ENCODE measurements at places on chromosomes 11 and 22.
A peak's percentile ranks its signal among the peaks of the same experiment; 100 is the strongest.

GRCh38 chr22:40040927-40041326, 46.2 kb downstream of the FAM83F start:
- no peak for DNase-seq

DNA sequence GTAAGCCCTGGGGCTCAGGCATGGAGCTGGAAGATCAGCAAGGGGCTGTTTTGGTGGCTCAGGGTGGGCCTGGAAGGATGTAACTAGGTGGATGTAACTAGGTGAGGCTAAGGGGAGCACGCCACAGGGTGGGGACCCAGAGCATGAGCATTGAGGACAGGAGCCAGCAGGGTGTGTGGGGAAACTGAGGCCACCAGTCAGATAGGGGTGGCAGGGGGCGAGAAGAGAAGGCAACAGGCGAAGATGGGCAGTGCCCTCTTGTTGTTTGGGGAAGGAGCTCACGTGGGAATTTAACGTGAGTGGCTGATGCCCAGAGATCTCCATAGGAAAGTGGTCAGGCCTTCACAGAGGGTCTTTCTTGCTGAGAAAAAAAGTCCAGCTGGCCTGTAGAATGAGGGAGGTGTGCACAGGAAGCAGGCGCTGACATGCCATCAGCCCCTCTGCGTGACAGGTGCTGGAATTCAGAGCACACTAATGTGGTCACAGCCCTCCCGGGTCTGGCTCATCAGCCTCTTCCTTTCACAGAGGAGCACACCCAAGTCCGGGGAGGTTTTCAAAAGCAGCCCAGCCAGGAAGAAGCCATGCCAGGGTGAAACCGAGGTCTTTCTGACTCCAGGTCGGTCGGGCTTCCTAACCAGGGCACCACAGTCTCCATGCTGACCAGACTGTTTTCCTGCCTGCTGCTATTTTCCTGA, 54.6 kb upstream of the PAX6 start:
- DNase-seq, result no peak

GRCh38 chr11:119684361-119685110, 44.5 kb downstream of the NECTIN1 start:
- no peak for DNase-seq

GRCh38 chr11:130404727-130405126, 23.7 kb downstream of the ADAMTS8 start:
- DNase-seq, result no peak

DNA sequence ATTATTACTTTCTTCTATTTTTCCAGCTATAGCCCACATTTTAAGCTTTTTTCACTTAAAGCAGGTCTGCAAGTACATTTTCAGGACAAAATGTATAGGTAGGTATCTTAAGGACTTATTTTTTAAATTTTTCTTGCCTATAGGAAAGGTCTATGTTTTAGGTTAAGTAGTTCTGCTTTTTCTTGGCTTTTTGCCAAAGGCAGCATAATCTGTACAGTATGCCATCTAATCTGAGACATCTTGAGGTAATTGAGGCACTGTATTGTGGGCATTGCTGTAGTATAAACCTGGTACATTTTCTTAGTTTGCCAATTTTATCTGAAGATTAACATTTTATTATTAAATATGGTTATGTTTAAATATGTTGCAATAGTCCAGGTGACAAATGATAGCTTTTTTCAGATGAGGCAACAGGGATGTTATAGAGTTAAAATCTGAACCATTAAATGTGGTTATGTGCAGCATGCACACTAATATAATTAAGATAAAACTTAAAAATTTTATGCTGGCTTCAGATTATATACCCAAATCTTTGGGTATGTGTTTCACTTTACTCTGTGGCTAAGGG, 42.9 kb downstream of the QSER1 start:
- no peak for DNase-seq

- DNase-seq, result no peak
Observed at GRCh38 chr11:41284354-41284753, 175.1 kb downstream of the LRRC4C start.

- DNase-seq, result no peak
Observed at GRCh38 chr11:116101902-116102301, 597.7 kb upstream of the CADM1 start.

GRCh38 chr11:3808861-3809623, 682 bp downstream of the PGAP2 start:
- peak; percentile 38 for DNase-seq

DNA sequence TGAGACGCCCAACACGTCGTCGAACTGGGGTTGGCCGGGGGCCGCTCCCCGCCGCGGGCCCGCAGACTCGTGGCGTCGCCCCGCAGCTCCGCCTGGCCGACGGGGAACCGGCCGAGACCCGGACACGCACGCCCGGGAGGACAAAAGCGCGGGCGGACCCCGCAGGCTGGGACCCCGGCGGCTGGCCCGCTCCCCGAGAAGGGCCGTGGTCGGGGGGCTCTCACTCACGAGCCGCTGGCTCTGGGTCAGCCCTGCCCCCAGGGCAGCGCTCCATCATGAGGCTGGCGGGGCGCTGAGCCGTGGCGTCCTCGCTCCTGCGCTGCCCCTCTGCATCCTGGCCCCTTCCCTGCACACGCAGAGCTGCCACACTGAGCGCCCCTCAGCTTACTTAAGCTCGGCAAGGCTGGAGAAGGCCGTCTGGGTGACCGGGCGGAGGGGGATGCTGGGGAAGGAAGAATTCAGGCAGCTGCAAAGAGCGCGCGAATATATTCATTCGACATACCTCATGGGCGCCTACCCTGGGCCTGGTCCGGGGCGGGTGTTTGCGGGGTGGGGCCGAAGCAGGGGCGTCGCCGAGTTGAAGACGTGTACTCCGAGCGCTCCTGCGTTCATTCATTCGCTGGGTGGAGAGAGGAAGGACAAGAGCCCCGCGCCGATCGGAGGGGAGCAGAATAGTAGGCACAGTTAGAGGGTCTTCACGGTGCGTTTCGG, 579 bp upstream of the CYB5R2 start:
- DNase-seq, result peak; percentile 25

GRCh38 chr22:37994049-37994448, 9.7 kb upstream of the SOX10 start:
- no peak for DNase-seq

- no peak for DNase-seq
Observed at GRCh38 chr22:43228330-43228729, 41.4 kb upstream of the TTLL12 start.

- DNase-seq, result no peak
Observed at GRCh38 chr11:17516551-17517150, 27.6 kb downstream of the USH1C start.

DNA sequence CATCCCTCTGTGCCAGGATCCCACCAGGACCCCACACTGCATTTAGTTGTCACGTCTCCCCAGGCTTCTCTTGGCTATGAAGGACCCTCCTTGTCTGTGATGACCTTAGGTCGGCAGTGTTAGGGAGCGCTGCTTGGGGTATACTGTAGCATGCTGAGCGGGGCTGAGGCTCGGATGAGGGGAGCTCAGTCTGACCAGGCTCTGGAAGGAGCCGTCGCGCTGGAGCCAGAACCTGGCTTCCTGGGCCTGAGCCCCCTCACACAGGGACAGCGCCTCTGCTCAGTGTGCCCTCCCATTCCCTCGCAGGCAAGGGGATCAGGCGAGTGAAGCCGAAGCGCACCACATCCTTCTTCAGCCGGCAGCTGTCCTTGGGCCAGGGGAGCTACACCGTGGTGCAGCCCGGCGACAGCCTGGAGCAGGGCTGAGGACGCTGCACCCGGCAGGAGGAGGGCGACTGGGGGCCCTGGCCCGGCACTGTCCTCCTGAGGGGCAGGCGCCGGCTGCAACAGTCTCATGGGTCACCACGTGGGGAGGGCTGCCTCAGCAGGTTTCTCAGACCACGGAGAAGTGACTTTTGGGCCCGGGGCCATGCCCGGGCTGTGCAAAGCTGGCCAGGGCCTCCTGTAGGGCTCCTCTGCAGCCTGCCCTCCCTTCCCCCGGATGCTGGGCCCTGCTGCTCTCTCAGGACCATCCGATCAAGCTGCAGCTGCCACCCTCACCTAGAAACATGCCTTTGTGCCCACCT, 11.5 kb upstream of the NEAT1 start:
- no peak for DNase-seq

- no peak for DNase-seq
Observed at GRCh38 chr11:41988951-41989572, 529.6 kb upstream of the LRRC4C start.
